SK-N-SH (cell line): ENCODE measurements at places on chromosomes 2 and 18. TPM values are rescaled to one million over a fixed set of nuclear protein-coding genes. Genes with fewer than 3 reads are reported as not detected.

DNA sequence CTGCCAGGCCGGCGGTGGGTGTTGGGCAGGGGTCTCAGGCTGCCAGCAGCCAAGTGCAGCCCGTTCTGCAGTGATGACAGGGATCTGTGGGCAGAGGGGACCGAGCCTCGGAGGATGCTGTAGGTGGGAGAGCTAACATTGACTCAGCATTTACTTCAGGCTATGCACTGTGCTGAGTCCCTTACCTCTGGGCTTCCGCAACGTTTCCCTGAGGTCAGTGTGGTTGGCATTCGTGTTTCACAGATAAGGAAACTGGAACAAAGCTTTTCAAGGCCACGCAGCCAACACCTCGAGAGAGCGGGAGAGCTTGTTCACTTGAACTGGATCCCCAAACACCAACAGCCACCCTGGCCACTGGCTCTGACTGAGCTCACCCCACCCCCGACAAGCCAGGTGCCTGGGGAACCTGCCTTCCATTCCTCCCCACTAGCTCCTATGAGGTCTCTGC is 839 bp upstream of the GPR148 start:
- no peak for DNase-seq

The SLC4A5 gene
- 0.25 and 1.1 TPM in 2 replicates for polyA plus RNA-seq

The CDH20 gene
- polyA plus RNA-seq: 1.1 TPM in 2 replicates

- no peak for DNase-seq
These were observed 160.0 kb downstream of the EIPR1 start for GRCh38 chr2:3217646-3218045.

The REG3A gene
- not detected in 2 replicates for polyA plus RNA-seq

The POTEE gene
- 0.03 TPM in 1 of 2 replicates, not detected in the other for polyA plus RNA-seq

The MRPL53 gene
- polyA plus RNA-seq: 60.6 and 95.0 TPM in 2 replicates

The RESP18 gene
- not detected in 2 replicates for polyA plus RNA-seq

The CTAGE1 gene
- 0.03 and 0.07 TPM in 2 replicates for polyA plus RNA-seq

DNA sequence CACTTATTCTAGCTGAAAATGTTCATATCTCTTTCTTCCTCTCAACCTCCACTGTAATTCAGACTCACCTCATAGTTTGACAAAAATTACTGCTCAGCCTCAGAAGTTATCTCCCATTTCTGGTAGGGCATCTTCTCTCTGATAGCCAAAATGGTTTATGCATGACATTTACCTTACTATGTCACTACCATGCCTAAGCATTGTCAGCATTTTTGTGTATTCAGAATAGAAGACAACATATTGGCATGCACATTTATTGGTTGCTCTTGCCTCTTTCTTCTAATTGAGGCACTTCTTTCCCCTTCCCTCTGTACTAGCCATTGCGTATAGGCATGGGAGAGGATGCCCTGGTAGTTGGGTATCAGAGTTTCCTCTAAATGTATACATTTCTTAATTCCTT is 406.1 kb upstream of the DCC start:
- DNase-seq: no peak

The CYP1B1 gene
- polyA plus RNA-seq: 0.08 and 0.20 TPM in 2 replicates

The CYTIP gene
- not detected in 2 replicates for polyA plus RNA-seq

The UGT1A4 gene
- not detected in 2 replicates for polyA plus RNA-seq

- no peak for DNase-seq
These were observed 248.7 kb downstream of the MEIS1 start for GRCh38 chr2:66683599-66683998.
